ENCODE measurements at places on chromosomes 2 and 18. TPM values are rescaled to one million over a fixed set of nuclear protein-coding genes. Genes with fewer than 3 reads are reported as not detected.

GRCh38 chr2:204268971-204269370, 276.3 kb upstream of the PARD3B start:
- DNase-seq = no peak

- no peak for DNase-seq
Observed at GRCh38 chr2:178523596-178524134, 43.4 kb downstream of the PLEKHA3 start.

- DNase-seq = peak; percentile 62
Observed at GRCh38 chr2:197107291-197108269, 181.1 kb upstream of the PGAP1 start.

DNA sequence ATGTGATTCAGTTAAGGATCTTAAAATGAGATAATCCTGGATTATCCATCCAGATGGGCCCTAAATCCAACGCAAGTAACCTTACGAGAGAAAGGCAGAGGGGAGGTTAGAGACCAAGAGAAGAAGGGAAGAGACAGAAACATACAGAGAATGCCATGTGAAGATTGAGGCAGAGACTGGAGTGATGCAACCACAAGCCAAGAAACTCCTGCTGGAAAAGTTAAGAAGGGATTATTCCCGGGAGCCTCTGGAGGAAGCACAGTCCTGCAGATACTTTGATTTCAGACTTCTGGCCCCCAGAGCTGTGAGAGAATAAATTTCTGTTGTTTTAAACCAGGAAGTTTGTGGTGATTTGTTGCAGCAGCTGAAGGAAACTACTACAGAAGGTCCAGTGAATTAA, 992.7 kb downstream of the BCL11A start:
- no peak for DNase-seq

GRCh38 chr2:240240781-240241180, 100.3 kb upstream of the OTOS start:
- no peak for DNase-seq

DNA sequence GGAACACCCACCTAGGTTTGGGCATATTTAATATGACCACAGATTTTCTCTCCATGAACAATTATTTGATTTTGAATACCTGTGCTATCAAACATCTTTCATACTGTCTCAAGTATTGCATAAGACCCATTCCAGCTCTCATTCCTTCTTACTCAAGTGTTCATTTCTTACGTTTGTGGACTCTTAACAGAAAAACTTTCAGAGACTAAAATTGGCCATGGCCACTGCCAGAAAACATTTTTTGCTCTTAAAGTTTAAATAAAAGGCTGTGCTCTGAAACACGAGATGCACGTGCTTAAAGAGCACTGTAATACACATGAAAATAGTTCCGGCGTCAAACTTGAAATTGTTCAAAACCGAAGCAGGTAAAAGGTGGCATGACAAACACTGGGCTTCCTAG, 89.3 kb downstream of the LIMS1 start:
- peak; percentile 69 for DNase-seq

DNA sequence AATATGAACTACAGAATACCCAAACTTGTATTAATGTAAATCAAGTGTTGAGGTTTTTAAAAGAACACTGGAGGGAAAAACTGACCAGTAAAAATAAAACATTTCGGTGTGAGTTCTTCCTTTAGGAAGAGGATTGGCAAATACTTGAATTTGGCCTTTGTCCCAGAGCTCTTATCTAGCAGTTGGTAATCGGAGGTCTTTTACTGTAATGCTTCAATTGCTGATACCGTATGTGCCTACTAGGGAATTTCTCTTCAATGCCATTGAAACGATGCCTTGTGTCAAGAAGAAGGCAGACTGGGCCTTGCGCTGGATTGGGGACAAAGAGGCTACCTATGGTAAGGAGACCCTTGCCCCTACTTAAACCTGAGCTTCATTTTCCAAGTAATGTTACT, 4.1 kb downstream of the RRM2 start:
- DNase-seq = peak; percentile 74

DNA sequence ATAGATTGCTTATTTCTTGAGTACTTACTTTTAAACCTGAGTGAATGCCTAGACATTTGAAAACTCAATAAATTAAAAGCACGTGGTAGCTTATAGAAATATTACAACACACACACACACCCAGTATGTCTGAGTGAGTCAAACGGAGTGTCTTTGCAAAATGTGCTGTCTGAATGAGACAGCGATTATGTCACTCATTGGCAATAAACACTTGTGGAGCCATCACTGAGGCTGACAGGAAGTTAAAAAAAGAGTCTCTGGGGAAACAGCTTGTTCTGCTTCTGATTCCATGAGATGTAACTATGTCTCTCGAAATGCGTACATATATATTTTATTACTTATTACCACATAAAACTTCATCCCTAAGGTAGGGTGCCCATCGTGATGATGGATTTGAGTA, 22.3 kb upstream of the VPS4B start:
- DNase-seq = peak; percentile 32

Gene BOLL
- not detected for polyA plus RNA-seq

Gene RTN4
- polyA plus RNA-seq = 1,326 TPM

Gene CLEC4F
- not detected for polyA plus RNA-seq
